ENCODE measurements at places on chromosomes 3 and 15.

DNA sequence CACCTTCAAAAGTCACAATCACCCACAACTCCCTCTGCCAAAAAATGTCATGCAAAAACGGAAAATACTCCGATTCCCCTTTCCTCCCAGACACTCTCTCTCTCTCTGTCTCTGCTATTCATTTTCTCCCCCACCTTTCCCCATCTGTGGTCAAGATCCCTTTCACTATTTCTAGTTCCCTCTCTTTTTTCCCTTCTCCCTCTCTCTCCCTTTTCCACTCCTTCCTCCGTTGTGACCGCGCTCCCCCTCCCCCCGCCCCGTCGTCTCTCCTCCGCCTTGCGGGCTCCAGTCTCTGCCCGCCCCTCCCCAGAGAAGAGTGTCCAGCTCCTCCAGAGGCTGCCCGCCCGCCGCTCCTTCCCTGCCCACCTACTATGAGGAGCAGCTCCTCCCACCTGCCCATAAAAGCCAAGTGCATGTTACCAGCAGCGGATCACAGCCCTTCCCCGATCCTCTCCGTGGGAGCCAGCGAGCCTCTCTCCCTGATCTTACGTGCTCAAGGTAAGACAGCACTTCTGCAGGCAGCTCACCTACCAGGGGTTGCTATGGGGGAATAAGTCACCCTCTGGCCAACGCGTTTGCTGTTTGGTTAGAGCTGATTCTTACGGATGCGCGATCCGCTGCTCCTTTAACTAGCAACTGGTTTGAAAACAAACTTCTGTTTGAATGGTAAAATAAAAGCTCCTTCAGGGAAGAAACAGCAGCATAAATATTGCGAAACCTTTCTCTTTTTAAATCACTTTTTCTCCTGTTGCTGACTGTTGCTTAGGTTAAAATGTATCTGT is at the start of gene COL8A1:
TSS of gene COL8A1 (plus strand) at position 428 of the 782 bp plus-strand sequence. CDS start 152,089 bp downstream, outside the sequence.
- DNase-seq: no peak

DNA sequence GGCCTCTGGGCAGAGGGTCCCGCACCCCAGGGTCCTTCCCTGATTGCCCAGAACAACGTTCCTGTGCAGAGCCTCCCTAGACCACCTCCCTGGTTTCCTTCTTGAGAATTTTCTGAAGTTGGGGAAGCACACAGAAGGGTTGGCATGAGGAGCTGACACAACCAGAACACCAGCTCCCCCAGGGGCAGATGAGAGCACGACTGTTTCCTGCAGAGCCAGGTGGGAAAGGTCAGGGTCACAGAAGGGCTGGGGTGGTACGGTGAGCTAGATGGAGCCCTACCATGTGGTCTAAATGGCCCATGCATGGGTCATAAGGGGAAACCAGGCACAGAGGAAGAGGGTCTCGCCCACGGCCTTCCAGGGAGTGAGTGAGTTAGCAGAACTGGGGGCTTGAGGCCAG is 10.4 kb downstream of the PPCDC start:
- DNase-seq: no peak

DNA sequence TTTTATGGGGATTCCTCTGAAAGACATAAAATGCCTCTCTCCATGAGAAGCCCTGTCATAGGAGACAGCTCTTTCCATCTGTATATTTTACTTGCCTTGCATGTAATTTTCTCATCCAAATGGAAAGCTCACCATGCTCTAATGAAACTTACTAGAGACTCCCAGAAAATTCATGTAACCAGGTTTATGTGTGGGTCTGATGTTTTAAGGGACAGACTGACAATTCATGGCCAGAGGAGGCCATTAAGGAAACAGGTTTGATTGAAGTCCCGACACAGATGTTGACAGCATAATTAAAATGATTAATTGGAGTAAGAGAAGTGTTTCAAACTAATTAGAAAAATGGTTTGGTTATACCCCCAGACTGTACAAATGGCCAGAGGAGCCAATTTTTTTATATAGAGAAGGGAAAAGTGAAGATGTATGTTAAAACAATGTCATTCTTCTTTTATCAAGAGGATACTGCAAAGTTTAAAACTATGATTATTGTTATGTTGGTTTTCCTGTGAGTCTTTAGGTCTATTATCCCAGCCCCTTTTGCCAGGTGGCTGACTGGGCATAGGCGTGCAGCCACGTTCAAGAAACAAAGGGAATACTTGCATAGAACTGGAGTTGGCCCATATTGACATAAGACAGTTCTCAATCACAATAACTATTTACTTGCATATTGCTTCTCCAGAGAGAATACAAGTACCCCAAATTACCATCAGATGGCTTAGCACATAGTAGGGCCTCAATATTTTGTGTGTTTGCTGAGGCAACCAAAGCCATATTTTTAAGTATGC is 64.8 kb downstream of the RBMS3 start:
- DNase-seq: no peak

GRCh38 chr3:119880966-119881365 is 99.1 kb downstream of the NR1I2 start:
- no peak for DNase-seq
